Activated CD8-positive, alpha-beta memory T cell treated with anti-CD3 and anti-CD28 coated beads, Interleukin-2, amount 50 U/mL, for 48 hours (primary cell): ENCODE measurements at places on chromosomes 12 and 14.
A peak's percentile ranks its signal among the peaks of the same experiment; 100 is the strongest.

- no peak for DNase-seq
These were observed 34.7 kb downstream of the MIA2 start for GRCh38 chr14:39268393-39268792.

DNA sequence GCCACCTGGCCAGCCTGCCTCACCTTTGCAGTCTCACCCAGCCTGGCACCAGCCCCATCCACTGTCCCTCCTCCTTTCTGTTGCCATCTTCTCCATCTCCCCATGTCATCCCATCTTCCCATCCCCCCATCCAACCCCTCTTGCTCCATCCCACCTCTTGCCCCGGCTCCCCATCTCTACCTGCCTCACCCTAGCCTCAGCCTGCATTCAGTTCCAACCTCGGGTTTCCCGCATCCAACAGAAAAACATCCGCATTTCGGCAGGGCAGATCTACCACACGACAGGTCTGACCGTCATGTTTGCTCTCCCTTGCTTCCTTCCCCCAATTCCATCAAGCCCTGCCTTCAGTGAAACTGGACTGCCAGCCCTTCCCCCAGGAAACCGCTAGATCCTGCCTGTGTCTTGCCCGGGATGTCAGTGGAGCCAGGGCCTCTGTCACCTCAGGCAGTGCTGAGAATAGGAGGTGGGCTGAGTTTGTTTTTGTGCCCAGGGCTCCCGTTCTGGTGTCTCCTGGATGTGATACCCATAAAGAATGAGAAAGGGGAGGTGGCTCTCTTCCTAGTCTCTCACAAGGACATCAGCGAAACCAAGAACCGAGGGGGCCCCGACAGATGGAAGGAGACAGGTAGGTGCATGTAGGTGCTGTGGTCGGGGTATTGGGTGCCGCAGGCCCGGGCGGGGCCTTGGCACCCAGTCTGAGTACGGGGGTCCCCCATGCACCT is 2.5 kb downstream of the KCNH3 start:
- no peak for DNase-seq

- DNase-seq: no peak
These were observed 143.5 kb upstream of the FKBP4 start for GRCh38 chr12:2651068-2651965.

DNA sequence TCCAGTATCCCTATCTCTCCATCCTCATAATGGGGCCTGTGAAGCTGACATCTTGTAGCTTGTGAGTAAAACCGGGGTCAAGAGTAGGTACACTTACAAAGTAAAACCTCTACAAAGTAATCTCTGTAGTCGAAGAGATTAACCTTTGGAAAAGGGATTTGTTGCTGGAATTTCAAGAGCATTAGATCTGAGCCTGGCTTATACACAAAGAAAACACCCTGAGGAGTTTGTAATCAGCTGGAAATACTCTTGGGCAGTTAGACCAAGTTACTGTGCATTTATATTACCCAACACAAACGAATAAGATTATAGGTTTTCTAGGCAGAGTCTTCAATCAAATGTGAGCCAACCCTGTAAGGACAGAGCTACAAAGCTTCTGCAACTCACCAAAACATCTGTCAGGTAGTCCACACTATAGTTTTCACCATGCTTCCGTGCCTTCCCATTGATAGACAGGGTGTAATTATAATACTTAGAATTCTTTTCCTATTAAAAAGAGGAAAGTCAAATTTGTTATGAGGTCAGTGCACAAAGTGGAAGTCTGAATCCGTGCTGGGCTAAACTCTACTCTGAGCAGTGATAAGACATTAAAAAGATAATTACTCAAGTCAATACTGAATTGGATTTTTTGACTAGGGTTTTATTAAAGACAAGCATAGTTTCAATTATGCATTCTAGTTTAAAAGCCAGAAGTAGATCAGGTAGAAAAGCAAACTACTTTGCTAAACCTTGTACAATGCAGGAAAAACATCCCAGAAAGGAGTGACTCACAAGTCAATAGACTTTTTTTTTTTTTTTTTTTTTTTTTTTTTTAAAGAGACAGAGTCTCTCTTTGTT is 14.6 kb downstream of the GNS start:
- no peak for DNase-seq

DNA sequence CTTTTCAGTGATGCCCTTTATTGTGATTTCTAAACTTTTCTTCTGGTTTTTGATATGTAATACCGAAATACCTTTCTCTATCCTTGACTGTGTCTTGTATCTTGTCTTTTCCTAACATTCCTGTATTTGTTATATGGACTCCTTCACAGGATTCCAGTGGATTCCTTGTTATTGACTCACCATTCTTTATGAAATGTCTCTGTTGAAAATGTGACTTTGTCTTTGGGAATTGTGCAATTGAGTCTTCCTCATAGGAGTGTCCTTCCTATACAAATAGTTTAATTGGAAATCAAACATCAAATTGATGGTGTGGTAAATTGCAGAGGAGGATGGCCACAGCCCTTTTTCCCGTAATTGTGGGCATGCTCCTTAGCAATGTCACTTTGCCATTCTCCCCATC is 296.6 kb upstream of the KITLG start:
- no peak for DNase-seq

DNA sequence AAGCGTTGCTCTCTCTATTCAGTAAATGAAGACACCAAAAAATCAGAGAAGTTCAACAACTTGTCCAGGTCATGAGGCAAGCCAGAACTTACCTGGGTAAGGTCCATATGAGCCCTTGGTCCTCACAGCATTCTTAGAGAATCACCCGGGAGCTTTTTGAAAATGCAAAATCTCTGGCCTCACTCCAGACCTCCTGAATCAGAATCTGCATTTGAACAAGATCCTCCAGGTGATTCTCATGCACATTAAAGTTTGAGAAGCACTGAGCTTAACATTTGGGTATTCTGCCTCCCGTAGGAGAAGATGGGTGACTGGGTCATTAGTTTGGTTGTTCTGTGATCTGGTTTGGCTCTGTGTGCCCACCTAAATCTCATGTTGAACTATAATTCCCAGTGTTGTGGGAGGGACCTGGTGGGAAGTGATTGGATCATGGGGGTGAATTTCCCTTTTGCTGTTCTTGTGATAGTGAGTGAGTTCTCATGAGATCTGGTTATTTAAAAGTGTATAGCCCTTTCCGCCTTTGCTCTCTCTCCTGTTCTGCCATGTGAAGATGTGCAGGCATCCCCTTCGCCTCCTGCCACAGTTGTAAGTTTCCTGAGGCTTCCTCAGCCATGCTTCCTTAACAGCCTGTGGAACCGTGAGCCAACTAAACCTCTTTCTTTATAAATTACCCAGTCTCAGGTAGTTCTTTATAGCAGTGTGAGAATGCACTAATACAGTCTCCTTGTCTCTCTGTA is 221.2 kb downstream of the RAD51B start:
- DNase-seq: no peak

DNA sequence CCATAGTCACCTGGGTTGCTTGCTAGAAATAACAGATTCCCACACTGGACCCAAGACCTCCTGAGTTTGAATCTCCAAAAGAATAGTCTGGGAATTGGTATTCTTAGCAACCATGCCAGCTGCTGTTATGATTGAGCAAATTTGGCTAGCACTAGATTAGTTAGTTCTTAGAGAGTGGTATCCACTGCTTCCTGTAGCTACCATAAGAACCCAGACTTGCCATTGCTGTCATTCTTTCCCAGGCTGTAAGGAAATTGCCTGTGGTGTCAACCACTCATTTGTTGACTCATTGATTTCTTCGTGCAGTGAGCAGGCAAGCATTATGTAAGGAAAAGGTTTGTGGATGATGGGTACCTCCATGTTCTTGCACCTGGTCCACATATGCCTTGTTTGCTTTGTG is 201.8 kb upstream of the RGS6 start:
- DNase-seq: no peak

DNA sequence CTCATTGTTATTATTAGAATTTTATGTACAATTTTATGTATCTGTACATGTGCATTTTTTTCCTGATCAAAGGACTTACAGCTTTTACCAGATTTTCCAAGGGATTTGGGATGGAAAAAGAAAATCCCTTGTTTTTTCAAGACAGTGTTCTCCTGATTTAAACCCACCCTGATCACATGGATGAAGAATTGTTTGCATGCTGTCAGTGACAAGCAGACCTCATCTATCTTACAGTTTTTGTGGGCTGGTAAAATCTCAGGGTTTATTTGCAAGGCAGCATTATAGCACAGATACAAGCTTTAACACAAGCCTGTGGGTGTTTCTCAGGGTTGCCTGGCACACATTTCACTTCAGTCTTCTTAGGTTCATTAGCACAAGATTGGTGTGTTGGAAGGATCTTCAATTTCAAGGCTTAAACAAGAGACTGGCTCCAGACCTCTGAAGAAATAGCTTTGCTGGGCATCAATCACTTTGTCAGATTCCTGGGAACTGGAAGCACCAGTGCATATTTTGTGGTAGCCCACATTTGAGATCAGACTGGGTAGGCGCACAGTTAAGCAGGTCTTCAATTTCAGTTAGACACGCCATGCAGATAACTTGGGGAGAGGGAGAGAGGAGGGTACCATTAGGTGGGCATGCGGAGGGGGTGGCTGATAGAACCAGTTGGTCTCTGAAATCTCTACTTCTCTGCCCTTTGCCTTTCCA is 118.0 kb downstream of the TBX5 start:
- DNase-seq: no peak

DNA sequence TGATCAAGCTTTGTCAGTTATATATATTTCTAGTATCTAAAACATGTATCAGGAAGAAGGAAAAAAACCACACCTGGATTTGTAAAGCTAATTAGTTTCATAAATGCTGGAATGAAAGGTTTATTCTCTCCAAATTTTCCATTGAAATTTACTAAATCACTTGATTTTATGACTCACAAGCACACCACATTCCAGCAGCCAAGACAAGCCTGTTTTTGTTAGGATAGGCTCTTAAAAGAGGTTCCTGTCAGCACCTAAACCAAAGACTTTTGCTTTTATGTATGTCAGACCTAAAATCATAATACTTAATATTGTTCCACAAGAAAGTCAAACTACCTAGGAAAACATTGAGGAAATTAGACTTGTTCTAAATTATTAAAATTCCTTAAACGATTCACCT is 85.3 kb upstream of the PAWR start:
- no peak for DNase-seq

DNA sequence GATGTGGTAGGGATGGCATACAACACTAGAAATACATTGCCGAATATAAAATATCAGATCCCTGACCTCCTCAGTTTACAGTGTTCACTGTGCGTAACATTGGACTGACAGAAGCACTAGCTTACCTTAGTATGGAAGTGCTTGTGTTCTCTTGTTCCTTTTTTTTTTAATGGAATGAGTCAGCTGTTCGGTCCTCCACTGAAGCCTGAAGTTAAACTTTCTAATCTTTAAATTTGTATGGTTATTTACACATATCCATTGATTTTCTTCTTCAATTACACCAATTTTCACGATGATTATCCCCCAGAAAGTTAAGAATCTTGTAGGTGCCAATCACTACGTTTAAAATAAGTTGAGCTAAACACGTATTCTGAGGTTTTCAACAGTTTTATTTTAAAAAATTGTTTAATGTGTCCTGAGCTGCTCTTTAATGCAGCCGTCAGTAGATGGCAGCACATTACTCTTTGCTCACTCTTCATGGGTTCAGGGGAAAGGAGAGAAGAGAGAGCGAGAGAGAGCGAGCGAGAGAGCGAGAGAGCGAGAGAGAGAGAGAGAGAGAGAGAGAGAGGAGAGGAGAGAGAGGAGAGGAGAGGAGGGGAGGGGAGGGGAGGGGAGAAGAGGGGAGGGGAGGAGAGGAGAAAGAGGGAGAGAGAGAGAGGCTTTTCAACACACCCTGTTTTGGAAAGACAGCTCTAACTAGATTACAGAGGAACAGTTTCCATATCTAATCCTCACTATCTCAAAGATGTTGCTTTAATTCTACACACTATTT is 134.7 kb upstream of the SCAF11 start:
- no peak for DNase-seq

GRCh38 chr12:79634957-79635471 is 55.8 kb downstream of the PAWR start:
- no peak for DNase-seq

GRCh38 chr12:124898923-124899294 is 15.5 kb downstream of the UBC start:
- no peak for DNase-seq

GRCh38 chr12:48104531-48104930 is 1.3 kb downstream of the SENP1 start:
- no peak for DNase-seq

GRCh38 chr12:97924122-97924521 is 461.5 kb downstream of the RMST start:
- no peak for DNase-seq

- DNase-seq: no peak
These were observed 33.5 kb upstream of the ARHGAP5 start for GRCh38 chr14:32043624-32044023.

DNA sequence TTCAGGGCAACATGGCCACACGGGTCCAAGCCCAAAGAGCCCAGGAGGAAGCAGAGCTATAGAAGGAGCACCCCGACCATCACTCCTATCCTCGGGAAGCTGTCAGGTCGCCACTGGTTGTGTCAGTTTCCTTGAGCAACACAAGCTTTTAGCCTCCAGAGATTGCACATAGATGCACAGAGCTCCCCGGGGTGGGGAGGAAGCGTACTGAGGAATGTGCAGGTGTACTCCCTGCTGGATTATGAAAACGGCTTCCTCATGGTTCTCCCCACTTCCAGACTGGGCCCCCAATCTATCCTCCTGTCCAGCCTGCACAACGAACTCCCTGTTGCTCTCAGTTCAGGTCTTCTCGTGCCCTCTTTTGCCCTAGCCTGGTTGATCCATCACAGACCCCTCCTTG is 30.3 kb upstream of the IRF2BPL start:
- DNase-seq: no peak

DNA sequence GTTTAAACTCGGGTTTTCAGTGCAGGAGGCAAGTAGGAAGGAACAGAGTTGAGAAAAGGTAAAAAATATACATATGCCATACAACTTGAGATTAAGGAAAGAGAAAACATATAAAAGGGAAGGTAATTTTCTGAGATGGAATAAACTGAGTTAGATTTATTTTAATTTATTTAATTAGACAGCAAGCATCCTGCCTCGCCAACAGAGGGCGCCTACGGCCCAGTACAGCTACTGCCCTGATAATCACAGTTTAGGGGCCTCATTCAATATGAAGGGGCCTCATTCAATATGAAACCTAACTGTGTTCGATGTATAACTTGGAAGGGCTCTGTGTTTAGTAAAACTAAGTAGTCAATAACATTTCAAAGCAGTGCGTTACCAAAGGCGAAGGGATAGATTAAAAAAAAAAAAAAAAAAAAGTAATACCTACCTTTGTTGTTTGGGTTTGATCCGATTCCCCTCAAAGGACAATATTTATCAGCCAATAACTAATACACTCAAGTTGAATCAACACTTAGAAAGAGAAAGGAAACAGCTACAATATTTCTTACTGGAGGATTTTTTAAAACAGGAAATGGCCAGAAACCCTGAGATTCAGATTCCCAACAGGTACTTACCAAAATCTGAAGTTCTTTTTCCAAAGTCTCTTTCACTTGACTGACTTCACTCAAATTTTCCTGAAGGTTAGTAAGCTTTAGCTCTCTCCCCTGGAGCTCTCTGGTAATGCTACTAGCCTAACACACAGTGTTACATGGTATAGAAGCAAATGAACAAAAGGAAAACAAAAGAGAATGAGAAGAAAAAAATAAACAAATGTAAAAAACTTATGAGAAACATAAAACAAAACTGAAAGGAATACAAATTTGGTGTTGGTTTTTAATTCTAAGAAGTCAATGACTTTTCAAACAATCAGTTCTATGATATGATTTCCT is 70.0 kb upstream of the VPS33A start:
- DNase-seq: peak; percentile 70

- no peak for DNase-seq
These were observed 11.8 kb downstream of the HNRNPC start for GRCh38 chr14:21257394-21257909.

GRCh38 chr14:70642303-70643235 is 853 bp downstream of the TTC9 start:
- peak; percentile 72 for DNase-seq

- no peak for DNase-seq
These were observed 125.2 kb downstream of the SLC25A21 start for GRCh38 chr14:37047226-37047625.
